ENCODE measurements at places on chromosomes 2 and 18.
A peak's percentile ranks its signal among the peaks of the same experiment; 100 is the strongest.

- DNase-seq, result no peak
Observed at GRCh38 chr2:19739256-19739655, 162.5 kb downstream of the TTC32 start.

DNA sequence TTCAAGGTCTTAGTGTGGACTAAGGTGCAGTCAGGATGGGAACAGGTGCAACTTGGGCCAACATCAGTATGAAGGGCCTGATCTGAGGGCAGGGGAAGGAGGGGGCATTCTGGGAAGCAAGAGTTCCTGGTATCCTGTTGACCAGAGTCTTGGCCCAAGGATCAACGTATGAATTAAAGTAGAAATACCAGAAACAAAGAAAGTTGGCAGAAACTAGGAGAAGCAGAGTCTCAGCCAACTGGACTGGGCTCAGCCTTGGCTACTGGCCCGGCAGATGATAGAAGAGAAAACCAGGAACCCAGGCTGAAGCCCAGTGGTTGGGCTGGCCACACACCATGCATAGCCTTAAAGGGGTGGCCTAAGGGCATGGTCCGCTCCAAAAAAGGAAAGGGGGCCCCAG lies 2.3 kb downstream of the CETN1 start:
- no peak for DNase-seq

DNA sequence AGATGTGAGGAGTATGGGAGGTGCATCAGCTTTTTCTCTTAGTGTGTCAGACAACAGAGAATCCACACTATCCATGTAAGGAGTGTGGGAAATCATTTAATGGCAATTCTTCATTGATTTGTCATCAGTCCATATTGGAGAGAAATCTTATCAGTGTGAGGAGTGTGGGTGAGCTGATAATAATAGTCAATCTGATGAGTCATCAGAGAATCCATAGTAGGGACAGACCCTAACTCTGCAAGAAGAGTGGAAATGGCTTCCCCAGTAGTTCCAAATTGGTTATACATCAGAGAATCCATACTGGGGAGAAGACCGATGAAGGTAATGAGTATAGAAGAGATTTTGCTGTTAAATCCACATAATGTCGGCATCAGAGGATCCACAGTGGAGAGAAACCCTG lies 150.5 kb upstream of the THUMPD2 start:
- no peak for DNase-seq

DNA sequence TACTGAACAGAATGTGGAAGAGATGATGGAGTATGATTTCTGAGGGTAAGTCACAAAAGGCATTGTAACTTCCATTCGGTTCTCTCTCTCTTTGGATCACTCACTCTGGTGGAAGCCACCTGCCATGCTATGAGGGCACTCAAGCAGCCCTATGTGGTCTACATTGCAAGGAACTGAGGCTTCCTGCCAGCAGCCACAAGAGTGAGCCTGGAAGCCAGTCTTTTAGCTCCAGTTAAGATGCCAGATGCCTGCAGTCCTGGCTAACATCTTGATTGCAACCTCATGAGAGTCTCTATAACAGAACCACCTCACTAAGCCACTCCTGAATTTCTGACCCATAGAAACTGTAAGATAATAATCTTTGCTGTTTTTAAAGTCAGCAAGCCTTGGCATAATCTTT lies 935.7 kb downstream of the LRP1B start:
- DNase-seq, result peak; percentile 61

DNA sequence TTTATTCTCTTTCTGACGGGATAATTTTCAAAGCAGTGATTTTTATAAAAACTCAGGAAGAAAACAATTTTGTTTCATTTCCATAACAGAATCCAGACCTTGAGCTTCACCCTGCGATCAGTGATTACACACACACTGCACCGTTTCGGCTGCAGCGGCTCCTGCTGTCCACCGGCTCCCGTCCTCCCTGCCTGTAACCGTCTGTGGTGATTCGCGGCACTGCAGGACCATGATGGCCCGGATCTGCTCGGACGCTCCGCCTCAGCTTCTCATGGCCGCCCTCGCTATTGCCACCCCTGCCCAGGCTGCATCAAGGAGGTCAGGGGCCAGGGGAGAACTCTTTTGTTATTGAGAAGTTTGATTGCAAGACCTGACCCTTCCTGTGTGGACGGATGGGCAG lies 246.1 kb downstream of the TWIST2 start:
- no peak for DNase-seq

- no peak for DNase-seq
Observed at GRCh38 chr2:213247566-213247965, 36.7 kb upstream of the SPAG16 start.

DNA sequence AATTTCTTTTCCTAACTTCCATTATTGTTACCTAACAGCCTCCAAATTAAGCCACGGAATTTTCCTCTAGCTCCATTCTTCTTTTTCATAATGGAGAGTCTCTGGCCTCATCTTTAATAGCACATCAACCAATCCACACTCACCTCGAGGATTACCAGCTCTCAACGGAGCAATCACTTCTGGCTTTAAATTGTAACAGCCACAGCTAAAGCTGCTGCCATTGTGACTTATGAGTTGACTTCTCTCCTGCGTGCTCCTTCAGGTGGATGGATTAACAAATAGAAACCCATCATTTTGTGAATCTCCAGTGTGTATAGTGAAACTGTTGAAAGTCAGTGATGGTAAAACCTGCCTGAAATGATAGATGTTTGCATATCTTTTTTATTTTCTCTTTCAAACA lies 24.9 kb upstream of the SLC5A7 start:
- no peak for DNase-seq

GRCh38 chr2:119231975-119232665 lies 8.5 kb downstream of the STEAP3 start:
- no peak for DNase-seq

DNA sequence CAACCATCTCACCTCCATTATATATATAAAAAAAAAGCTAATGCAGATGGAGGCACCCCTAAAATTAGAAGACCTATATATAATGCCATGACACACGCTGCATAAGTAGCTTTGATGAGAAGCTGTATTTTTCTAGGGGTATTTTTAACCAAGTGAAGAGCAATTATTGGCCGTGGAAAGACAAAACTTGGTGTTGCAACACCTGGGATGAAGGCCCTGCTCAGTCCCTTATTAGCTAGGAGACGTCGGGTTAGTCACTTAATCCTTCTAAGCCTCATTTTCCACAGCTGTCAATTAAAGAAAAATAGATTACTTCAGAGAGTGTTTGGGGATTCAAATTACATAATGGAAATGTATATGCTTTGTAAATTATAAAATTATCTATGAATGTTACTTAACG lies 63.0 kb downstream of the WDR75 start:
- DNase-seq, result no peak

- DNase-seq, result no peak
Observed at GRCh38 chr2:16626997-16627605, 38.5 kb downstream of the CYRIA start.

- DNase-seq, result no peak
Observed at GRCh38 chr2:157959249-157959648, 83.1 kb upstream of the ACVR1 start.

- DNase-seq, result no peak
Observed at GRCh38 chr2:240205348-240205747, 64.9 kb upstream of the OTOS start.

GRCh38 chr2:138522556-138522955 lies 21.0 kb downstream of the SPOPL start:
- DNase-seq, result no peak

DNA sequence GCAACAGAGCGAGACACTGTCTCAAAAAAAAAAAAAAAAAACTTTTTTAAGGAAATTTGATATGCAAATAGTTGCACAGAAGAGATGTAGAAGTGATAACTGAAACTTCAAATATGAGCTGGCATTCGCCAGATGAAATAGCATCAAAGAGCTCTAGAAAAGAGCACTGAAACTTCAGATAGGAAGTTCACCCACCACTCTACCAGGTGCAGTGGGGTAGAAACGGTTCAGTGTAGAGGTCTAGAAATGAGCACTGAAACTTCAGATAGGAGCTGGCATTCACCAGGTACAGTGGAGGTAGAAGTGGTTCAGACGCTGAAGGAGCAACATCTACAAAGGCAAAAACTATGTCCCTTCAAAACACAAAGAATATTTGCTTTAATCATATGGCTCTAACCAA lies 9.0 kb upstream of the ONECUT2 start:
- peak; percentile 23 for DNase-seq

GRCh38 chr18:62829936-62830335 lies 114.6 kb downstream of the PHLPP1 start:
- DNase-seq, result no peak

DNA sequence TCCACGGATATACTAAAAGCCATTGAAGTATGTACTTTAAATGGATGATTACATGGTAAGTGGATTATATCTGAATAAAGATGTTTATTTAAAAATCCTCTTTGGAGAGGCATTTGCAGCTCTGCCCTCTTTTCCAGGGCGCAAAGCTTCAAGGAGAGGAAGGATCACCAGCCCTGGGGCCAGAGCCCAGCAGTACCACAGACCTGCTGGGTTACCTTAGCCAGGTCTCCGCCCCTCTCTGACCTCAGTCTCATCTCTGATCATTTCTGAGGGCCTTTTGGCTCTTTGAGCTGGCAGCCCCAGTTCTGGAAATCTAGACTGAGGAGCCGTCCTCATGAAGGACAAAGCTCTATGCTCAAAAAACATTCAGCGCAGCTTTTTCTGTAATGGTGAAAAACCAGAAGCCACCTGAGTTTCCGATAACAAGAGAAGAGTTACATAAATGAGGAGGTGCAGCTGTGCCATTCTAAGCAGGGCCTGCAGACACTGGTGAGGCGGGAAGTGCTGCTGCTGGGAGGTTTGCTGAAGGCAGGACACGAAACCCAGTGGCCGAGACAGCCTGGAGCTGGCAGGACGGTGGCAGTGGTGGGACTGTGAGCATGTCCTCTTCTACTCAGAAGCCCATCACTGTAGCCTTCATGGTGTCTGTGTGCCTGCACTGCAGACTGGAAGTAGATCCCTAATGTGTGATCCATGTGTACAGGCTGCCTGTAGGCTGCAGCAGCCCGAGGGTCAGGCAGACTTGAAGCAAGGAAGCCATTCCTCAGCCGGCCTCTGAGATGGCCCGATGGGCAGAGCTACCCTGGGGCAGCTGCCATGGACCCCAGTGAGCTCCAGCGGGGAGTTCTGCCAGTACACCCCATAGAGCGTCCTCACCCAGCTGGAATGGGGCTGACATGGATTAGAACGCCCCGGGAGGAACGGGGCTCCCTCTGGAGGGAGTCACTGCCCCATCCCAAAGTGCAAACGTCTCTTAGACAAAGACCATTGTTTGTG lies 27.7 kb downstream of the ADRA2B start:
- no peak for DNase-seq

GRCh38 chr2:48264627-48265026 lies 265.3 kb upstream of the STON1 start:
- DNase-seq, result no peak

- no peak for DNase-seq
Observed at GRCh38 chr2:157934684-157935377, 58.7 kb upstream of the ACVR1 start.

DNA sequence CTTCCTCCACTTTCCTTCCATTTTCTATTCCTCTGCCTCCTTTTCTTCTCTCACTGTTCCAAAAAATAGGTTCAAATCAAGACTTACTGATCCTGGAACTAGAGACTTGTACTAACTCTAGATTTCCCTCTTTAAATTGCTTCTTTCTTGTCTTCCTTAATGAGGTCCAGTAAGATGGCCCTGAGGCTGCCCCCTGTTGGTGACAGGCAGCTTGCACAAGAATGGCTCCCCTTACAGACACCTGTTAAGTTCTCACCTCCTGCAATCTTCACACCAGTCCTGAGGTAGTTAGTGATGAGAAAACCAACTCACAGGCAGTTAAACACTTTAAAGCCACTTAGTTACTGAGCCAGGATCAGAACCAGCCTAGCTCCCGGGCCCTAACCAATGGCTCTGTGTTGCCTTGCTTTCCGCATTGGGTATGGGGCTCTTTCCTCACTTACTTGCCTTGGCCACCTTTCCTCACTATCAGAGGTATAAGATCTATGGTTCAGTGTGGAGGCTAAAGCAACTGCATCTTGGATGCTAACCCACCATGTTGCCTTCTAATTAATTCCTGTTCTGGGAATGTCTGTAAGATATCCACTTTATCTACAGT lies 130.6 kb downstream of the AKAIN1 start:
- DNase-seq, result no peak

GRCh38 chr18:62289047-62289446 lies 36.1 kb upstream of the TNFRSF11A start:
- DNase-seq, result no peak

GRCh38 chr2:75586971-75587370 lies 26.2 kb upstream of the EVA1A start:
- DNase-seq, result no peak

- DNase-seq, result no peak
Observed at GRCh38 chr18:77146249-77147080, 13.9 kb upstream of the MBP start.

- DNase-seq, result no peak
Observed at GRCh38 chr2:220153118-220153517, 525.7 kb downstream of the SLC4A3 start.

GRCh38 chr2:68799140-68800026 lies 64.8 kb downstream of the ARHGAP25 start:
- no peak for DNase-seq

- DNase-seq, result no peak
Observed at GRCh38 chr18:2986150-2986865, 26.6 kb downstream of the LPIN2 start.

GRCh38 chr18:21851327-21851961 lies 110.9 kb downstream of the MIB1 start:
- DNase-seq, result no peak

- no peak for DNase-seq
Observed at GRCh38 chr2:37412231-37412630, 67.8 kb downstream of the QPCT start.

- DNase-seq, result no peak
Observed at GRCh38 chr2:99576775-99577174, 87.0 kb upstream of the REV1 start.

DNA sequence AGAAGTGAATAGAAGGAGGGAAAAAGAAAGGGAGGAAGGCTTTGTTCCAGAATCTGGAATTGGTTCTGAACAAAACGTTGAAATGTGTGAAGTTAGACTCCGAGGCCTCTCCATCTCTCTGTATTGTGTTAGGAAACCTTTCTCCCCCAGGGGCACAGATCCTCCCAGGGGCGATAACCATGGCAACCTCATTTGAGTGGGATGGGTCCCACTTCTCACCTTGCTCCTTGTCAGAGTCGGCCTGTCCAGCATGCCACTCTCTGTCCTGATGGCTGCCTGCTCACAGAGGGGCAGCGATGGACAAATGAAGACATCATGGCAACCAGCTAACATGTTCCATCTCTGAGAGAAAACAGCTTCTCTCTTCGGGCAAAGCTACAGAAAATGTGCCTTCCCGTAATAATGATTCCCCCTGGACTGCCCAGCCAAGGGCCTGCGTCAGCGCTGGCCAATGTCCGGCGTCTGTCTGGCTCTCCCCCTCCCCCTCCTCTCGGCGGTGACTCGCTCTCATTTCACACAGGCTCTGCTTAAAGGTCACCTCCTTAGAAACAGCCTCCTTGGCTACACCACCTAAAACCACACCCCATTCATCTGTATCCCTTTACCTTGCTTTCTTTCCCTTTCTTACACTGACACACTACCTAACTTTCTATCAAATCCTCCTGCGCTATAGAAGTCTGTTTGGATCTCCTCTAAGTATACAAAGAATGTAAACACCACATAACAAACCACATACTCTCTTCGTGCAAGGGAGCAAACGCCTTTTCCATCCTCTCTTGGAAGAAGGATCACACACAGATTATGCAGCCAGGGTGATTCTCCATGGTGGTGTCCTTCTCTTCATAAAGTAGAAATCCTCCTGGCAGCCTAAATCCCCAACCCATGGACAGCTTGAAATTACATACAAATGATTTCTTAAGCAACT lies 32.1 kb upstream of the TTC39C start:
- DNase-seq, result no peak

All from MV-4-11 (cell line).